LoVo (cell line): ENCODE measurements at places on chromosomes 4 and X.

- no peak for DNase-seq
These were observed 34.1 kb downstream of the PLS3 start for GRCh38 chrX:115595049-115595448.

GRCh38 chr4:8215641-8216442 is 16.8 kb downstream of the SH3TC1 start:
- no peak for DNase-seq

DNA sequence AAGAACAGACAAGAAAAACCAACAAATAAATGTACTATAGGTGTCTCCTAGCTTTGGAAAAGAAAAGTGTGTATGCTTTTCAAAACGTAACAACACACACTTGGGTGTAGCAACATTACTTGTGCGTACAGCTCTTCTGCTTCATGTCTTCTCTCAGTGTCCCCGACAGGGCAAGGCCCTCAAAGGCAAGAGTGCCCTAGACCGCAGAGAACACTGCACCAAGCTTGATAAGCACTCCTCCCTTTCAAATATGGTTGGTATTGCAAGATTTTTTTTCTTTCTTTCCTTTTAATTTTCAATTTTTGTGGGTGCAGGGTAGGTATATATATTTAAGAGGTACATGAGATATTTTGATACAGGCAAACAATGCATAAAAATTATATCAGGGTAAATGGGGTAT is 106.8 kb downstream of the EIF4E start:
- DNase-seq = no peak

DNA sequence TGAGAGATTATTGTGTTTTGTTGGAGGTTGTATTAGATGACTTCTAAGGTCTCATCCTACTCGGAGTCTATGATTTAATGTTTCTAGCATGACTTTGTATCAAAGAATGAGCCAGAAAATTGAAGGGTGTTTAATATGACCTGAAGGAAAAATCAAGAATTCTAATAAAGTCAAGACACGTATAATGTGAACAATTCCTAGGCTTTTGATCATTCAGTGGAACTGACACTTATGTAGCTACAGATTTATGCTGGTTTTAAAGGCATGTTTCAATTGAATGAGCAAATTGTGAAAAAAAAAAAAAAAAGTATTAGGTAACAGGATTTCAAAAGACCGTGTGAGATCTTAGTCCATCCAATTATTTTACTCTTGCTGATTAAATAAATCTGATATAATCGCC is 64.9 kb downstream of the GRID2 start:
- no peak for DNase-seq

GRCh38 chrX:40240844-40241243 is 143.1 kb upstream of the BCOR start:
- no peak for DNase-seq
